ENCODE measurements at places on chromosomes 3 and 15.

- DNase-seq = no peak
Measured at GRCh38 chr3:151085227-151085888, at the start of gene MED12L. Gene MED12L (plus strand): TSS chr3:151085664. CDS start chr3:151086927, 1,263 bp downstream.

DNA sequence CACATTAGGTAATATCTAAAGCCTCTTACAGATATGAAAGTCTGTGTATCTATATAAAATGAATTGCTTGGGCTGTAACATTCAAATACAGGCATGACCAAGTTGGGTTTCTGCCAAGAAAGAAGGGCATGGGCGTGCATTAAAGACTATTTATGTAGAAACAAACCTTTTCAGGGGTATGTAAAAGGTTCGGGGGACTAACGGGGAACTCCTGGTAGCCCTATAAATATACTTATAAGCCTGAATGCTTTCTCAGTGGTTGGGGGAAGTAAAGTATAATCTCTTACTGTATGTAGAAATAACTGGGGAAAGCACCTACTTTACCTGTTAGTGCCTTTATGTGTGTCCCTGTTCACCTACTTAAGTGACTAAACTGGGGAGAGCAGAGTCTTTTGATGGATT, 154.5 kb upstream of the TBL1XR1 start:
- DNase-seq = no peak

DNA sequence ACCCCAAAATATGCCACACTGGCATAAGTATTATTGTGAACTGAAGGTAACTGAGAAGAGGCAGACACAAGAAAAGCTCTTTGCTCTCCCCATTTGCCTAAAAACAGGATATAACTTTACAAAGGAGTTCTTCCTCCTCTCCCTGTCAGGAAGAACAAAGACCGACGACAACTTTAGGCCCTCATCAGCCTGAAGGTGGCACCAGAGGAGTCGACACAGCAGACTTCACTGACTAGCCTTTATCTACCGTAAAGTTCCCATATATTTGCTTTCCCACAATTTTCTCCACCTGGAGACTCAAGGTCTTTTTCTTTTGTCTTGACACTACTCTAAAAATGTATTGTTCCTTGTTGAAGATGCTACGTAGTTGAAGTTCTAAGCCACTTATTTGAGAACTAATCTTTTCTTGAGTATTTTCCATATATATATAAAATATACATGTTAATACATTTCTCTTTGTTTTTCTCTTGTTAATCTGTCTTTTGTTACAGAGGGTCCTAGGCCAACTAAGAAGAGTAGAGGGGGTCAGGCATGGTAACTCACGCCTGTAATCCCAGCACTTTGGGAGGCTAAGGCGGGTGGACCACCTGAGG, 16.2 kb upstream of the XIRP1 start:
- no peak for DNase-seq

DNA sequence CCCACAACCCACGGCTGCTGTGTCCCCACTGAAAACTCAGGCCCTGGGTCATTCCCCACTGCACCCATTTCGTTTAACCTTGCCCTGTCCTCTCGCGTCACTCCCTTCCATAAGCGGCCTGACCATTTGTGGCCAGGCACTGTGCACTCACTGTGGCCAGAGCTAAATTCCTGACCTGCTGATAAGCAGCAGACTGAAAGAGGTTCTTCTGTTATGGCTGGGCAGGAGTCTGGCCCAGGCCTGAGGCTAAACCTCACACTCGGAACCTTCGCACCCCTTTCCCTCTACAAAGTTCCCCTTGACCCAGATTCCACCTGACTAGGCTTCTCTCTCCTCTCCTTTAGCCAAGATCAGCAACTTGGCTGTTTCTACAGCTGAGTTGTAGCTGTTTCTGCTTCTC, 62.3 kb downstream of the ADAMTS17 start:
- no peak for DNase-seq

- DNase-seq = no peak
Measured at GRCh38 chr3:111737047-111737705, 121.9 kb upstream of the PHLDB2 start.

GRCh38 chr3:106714400-106714799, 662.8 kb upstream of the CCDC54 start:
- no peak for DNase-seq

- no peak for DNase-seq
Measured at GRCh38 chr3:172271386-172271976, 176.8 kb downstream of the GHSR start.

DNA sequence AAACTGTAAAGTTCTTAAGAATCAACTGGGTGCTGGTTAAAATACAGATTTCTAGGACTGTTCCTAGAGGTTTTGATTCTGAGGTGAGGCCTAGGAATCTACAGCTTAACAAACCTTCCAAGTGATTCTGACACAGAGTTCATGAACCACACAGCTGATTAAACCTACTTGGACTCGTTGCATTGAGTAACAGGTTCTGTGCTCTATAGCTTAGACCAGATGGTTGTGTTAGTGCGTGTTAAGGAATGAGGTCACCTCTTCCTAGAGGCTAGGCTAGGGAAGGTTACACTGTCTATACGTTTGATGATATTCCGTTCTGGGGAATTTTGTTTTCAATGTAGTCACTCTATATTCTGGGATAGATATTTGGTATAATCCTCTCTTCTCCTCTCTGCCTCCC, 21.9 kb downstream of the EID1 start:
- DNase-seq = no peak

GRCh38 chr15:59501597-59501996, 63.6 kb downstream of the FAM81A start:
- DNase-seq = no peak

DNA sequence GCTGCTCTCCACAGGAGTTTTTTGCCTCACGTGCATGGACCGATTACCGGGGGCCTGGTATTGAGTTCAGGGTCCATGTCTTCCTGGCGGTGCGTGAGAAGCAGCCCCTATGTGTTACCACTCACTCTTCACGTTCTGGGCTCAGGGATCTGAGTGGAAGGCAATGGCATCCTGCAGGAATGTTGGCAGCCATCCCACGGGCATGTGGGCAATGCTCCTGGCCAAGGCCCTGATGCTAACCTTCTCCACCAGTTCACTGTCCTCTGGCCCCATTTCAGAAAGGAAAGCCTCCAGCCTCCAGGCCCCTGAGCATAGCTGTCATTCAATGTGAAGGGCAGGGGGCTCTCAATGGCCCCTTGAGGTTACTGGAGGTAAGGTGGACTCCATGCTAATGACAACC, 43.0 kb upstream of the KY start:
- no peak for DNase-seq

- no peak for DNase-seq
Measured at GRCh38 chr3:169886671-169887070, 16.9 kb upstream of the LRRC31 start.

GRCh38 chr3:152113992-152114651, 154.6 kb upstream of the MBNL1 start:
- no peak for DNase-seq

DNA sequence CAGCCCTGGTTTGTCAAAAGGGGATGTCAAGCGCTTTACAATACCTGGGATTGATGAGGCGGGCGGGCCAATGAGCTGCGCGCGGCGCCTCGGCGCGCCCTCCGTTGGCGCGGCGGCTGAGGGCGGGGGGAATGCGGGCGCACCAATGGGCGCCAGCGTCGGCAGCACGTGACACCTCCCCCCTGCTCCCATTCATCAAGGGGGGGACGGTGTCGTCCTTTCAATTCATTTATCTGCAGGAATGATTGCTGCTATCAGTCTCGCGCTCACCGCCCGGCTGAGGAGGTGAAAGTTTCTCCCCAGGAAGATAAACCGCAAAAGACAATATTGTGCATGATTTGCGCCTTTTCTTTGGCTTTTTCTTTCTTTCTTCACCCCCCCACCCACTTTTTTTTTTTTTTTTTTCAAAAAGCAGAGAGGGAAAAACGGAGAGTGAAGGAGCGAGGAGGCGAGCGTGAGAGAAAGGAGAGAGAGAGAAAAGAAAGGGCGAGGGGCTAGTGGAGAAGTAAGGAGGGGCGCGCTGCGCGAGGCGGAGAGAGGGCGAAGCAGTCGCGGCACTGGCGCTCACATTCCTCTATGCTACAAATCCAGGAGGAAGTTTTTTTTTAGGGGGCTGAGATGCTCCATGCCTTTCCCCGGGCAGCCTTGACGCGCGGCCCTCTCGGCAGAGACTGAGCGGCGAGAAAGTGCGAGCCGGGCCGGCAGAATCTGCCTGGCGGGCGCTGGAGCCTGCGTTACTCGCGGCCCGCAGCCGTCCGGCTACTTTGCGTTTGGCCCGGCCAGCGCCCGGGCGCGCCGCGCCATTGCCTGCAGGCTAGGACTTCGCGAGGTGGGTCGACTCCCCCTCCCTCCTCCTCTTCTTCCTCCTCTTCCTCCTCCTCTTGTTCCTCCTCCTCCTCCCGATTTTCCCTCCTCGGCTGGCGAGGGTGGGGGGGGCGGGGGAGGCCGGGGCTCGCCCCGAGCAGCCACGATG, at the start of gene ZIC1:
Gene ZIC1 (plus strand): TSS at position 223 of the 973 bp plus-strand sequence. CDS start 748 bp downstream, at position 971.
- DNase-seq = no peak

DNA sequence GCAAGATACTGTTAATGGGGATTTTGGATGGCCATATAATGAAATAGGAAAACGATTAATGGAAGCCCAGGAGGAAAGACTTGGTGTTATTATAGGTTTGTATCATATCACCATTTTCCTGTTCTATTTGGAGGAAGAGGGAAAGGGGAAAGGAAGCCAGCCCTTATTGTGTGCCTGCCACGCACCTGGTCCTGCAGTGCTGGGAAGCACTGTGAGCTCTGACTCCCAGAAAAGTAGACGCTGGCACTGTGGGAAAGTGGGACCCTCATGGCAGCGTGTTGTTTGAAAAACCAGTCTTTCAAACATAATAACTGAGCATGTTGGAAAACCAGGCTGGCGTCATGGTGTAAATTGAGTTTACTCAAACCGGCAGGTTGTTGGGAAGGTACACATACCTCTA, 22.0 kb downstream of the CGNL1 start:
- no peak for DNase-seq

- no peak for DNase-seq
Measured at GRCh38 chr3:24254649-24255048, 240.0 kb downstream of the THRB start.

- DNase-seq = no peak
Measured at GRCh38 chr3:8457039-8457438, 44.6 kb upstream of the LMCD1 start.

- no peak for DNase-seq
Measured at GRCh38 chr3:38645601-38646000, 3.9 kb downstream of the SCN5A start.

DNA sequence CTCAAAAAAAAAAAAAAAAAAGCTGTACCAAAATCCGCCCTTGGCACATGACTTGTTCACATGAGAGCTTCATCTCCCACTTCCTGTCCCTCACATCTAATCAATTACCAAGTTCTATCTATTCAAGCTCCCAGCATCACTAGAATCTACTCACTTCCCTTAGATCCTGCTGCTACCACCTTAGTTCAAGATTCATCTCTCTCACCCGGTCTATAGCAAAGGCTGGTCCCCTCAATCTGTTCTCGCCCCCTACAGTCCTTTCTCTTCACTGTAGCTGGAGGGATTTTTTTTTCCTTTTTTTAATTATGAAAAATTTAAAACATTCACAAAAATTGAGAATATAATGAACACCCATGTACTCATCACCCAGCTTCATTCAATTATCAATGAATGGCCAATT, 16.7 kb upstream of the GPR160 start:
- DNase-seq = no peak

- DNase-seq = no peak
Measured at GRCh38 chr3:99647081-99647480, 8.7 kb downstream of the COL8A1 start.

- no peak for DNase-seq
Measured at GRCh38 chr3:111582120-111582474, 13.0 kb downstream of the ZBED2 start.

Measured in activated CD4-positive, alpha-beta T cell treated with anti-CD3 and anti-CD28 coated beads, Interleukin-2, amount 50 U/mL, for 24 hours (primary cell).